ENCODE measurements at places on chromosomes 6 and 20. TPM values are rescaled to one million over a fixed set of nuclear protein-coding genes. Genes with fewer than 3 reads are reported as not detected.

NRN1 gene
- total RNA-seq, result 0.49 TPM

CFAP206 gene
- 0.25 TPM for total RNA-seq

SERINC1 gene
- total RNA-seq, result 144 TPM

BPIFB4 gene
- not detected for total RNA-seq

SLC17A5 gene
- 16.1 TPM for total RNA-seq

RAET1L gene
- not detected for total RNA-seq

CLIC5 gene
- total RNA-seq, result 18.4 TPM

ROS1 gene
- not detected for total RNA-seq

ZSCAN23 gene
- total RNA-seq, result 1.1 TPM

GNMT gene
- total RNA-seq, result 1.1 TPM

ABHD16B gene
- total RNA-seq, result not detected

SLC26A8 gene
- not detected for total RNA-seq

EPPIN gene
- total RNA-seq, result not detected

IRAK1BP1 gene
- total RNA-seq, result 3.1 TPM

CCN5 gene
- total RNA-seq, result not detected

MCCD1 gene
- total RNA-seq, result not detected

KIAA1586 gene
- 20.7 TPM for total RNA-seq

RAB32 gene
- 0.55 TPM for total RNA-seq

SASH1 gene
- 0.30 TPM for total RNA-seq

DOK5 gene
- total RNA-seq, result not detected

PPP1R3G gene
- total RNA-seq, result not detected

MMP24 gene
- total RNA-seq, result 0.19 TPM

TNFRSF6B gene
- total RNA-seq, result not detected

ARMC2 gene
- 10.7 TPM for total RNA-seq

MBOAT1 gene
- 21.3 TPM for total RNA-seq

MTG2 gene
- total RNA-seq, result 50.7 TPM

POM121L2 gene
- total RNA-seq, result not detected

SRSF12 gene
- total RNA-seq, result not detected

C20orf202 gene
- total RNA-seq, result not detected

PRRT1 gene
- total RNA-seq, result 1.5 TPM

FGD2 gene
- 1.5 TPM for total RNA-seq

RRAGD gene
- 5.9 TPM for total RNA-seq

SCGN gene
- not detected for total RNA-seq

COL11A2 gene
- 1.6 TPM for total RNA-seq

TMEM74B gene
- total RNA-seq, result not detected

LPA gene
- total RNA-seq, result not detected

PSORS1C1 gene
- not detected for total RNA-seq

SLC16A10 gene
- 9.8 TPM for total RNA-seq

CTNNBL1 gene
- 45.1 TPM for total RNA-seq

PRL gene
- not detected for total RNA-seq

ARMH2 gene
- 4.7 TPM for total RNA-seq

FOXA2 gene
- total RNA-seq, result not detected

UNC5CL gene
- total RNA-seq, result 6.2 TPM

TCP11 gene
- total RNA-seq, result not detected

EYS gene
- total RNA-seq, result not detected

MUCL3 gene
- total RNA-seq, result not detected

HLA-DMB gene
- total RNA-seq, result 8.1 TPM

MACROD2 gene
- not detected for total RNA-seq

WFDC5 gene
- total RNA-seq, result not detected

HUS1B gene
- 2.6 TPM for total RNA-seq

TRDN gene
- not detected for total RNA-seq

LY6G6D gene
- total RNA-seq, result not detected

SYNE1 gene
- total RNA-seq, result 228 TPM

ALDH8A1 gene
- 2.2 TPM for total RNA-seq

ULBP1 gene
- not detected for total RNA-seq

All from CD4-positive, alpha-beta memory T cell (primary cell).